Stimulated activated CD8-positive, alpha-beta memory T cell treated with anti-CD3 and anti-CD28 coated beads, Interleukin-2, amount 100 ng/mL, for 1 hour (primary cell): ENCODE measurements at places on chromosomes 1 and 21.

DNA sequence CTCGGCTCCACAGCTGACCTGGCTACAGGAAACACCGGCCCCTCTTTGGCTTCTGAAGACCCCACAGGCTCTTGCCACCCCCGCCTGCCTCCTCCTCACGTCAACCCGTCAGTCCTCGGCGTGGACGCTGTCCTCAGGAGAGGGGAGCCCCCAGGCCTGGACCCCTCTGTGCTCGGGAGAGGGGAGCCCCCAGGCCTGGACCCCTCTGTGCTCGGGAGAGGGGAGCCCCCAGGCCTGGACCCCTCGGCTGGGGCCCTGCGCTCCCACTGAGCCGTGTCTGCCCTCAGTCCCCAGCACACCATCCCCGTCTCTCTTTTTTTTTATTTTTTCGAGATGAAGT, 26.0 kb upstream of the C1orf159 start:
- DNase-seq, result no peak

DNA sequence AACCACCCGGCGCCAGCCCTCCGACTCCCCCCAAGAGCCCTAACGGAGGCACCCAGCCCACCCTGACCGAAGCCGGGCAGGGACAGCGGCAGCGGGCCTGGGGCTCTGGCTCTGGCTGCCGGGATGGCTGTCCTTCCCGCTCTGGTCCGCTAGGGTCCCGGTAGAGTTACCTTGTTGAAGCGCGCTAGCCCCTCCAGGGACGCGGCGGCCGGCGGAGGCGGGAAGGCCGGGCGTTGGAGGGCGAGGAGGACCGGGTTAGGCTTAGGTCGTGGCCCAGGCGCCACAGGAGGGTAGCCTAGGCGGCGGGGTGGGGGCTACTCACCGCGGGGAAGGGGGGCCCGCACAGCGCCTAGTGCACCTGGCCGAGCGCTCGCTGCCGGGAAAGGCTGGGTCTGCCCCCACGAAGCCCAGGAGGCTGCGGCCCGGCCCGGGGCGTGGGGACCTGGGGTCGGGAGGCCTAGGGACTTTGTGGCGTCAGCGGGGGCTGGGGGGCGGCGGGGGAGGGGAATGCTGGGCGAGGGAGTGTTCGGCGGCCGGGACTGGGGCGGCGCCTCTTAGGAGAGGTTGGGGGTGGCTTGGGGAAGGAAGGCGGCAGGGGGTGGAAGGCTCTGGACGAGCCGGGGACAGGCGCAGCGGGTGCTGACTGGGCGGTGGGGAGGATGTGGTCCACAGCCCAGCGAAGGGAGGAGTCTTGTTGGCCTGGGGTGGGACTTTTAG, at the start of gene TRIM17:
Gene TRIM17 (minus strand): TSS at position 645 of the 717 bp plus-strand sequence. CDS start 1,789 bp downstream, outside the sequence.
- DNase-seq, result no peak

DNA sequence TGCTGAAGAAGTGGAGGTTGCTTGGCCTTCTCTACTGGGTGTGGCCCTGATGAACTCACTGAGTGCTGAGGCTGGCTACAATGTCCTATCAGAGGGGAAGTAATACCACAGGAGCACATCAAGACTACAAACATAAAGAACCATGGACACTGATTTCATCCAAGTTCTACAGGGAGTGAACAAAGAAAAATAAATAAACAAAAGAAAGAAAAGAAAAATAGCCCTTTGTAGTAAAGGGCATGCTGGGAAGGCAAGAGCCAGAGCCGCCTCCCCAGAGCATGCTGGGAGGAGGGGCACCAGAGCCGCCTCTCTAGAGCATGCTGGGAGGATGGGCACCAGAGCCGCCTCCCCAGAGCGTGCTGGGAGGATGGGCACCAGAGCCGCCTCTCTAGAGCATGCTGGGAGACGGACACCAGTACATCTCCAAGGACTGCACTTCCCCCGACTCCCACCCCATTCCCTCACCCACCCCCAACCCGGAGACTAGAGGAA, 65.9 kb downstream of the LAMC2 start:
- DNase-seq, result no peak

DNA sequence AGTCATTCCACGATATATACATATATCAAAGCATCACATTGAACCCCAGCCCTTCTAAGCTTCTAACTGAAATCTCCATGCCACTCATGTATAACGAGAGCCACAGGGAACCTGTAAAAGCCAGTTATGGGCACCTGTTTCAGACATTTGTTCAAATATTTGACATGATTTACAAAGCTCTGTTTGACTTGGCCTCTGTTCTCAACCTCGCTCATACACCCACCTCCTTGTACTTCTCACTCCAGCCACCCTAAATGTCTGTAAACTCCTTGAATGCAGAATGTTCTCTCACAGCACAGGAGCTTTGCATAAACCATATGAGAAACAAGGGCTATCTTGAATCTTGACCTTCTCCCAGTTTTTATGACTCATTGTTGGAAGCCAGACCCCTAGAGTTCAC, 36.9 kb upstream of the CD2 start:
- no peak for DNase-seq

DNA sequence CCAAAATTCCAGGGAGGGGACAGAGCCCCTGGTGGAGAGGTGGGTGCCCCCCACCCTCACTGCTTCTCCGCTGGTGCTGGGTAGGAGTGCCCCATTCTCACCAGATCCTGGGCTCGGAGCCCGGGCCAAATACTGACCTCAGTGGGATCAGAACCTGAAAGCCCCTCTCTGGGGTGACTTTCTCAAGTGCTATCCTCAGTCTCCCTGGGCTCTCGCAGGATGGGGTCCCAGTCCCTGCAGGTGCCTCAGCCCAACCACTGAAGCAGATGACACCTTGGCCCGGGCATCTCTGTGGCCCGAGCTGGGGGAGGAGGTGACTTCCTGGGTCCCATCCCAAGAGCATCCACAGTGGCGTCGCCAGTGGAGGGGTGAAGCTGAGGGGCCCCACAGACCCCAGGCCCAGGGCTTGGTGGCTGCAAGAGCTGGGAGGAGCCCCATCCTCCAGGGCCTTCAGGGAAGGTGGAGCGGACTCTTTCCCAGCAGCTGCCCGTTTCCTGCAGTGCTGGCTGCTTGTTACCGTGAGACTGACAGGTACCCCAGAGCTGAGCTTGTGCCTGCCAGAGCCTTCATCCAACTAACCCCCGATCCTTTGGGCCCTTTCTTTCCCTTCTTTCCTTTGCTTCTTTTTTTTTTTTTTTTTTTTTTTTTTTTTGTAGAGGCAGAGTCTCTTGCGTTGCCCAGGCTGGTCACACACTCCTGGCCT, 3.9 kb upstream of the FNDC10 start:
- no peak for DNase-seq

- no peak for DNase-seq
Measured at GRCh38 chr1:31485166-31485565, 72.2 kb downstream of the SERINC2 start.

DNA sequence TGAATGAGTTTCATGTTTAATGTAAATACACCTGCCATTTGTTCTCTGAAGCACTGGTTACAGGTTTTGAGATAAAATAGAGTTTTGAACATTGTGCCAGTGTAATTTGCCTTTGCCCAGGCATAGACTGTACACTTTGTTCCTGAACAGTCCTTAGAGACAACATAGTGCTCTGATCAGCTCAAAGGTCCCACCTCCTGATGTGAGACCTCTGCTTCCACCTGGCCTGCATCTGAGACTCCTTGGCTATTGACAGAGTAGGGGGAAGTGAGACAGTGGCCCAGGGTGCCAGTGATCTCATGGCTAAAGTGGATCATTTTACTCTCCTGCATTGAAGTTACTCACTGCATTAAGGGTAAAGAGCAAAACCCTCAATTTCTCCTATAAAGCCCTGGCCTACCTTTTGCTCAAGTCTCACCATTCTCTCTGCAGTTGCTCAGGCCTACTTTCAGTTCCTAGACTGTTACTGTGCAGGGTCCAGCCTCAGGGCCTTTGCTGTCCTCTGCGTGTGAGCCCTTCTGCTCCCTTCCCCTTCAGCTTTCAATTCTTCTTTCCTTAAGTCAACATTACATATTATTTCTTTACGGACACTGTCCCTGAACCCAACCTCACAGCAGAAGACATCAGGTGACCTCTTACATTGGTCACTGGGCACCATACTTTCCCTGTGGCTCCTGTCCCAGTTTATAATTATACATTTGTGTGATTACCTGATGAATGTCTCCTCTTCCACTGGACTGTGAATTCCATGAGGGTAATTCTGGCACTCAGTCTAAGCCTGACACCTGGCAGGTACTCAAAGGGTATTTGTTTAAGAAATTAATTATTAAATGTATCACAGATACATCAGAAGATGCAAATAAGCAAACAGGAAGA, 142.9 kb downstream of the ROR1 start:
- no peak for DNase-seq

- DNase-seq, result no peak
Measured at GRCh38 chr1:10720635-10721034, 75.8 kb downstream of the CASZ1 start.

- no peak for DNase-seq
Measured at GRCh38 chr1:245797592-245798348, 643.0 kb downstream of the KIF26B start.

DNA sequence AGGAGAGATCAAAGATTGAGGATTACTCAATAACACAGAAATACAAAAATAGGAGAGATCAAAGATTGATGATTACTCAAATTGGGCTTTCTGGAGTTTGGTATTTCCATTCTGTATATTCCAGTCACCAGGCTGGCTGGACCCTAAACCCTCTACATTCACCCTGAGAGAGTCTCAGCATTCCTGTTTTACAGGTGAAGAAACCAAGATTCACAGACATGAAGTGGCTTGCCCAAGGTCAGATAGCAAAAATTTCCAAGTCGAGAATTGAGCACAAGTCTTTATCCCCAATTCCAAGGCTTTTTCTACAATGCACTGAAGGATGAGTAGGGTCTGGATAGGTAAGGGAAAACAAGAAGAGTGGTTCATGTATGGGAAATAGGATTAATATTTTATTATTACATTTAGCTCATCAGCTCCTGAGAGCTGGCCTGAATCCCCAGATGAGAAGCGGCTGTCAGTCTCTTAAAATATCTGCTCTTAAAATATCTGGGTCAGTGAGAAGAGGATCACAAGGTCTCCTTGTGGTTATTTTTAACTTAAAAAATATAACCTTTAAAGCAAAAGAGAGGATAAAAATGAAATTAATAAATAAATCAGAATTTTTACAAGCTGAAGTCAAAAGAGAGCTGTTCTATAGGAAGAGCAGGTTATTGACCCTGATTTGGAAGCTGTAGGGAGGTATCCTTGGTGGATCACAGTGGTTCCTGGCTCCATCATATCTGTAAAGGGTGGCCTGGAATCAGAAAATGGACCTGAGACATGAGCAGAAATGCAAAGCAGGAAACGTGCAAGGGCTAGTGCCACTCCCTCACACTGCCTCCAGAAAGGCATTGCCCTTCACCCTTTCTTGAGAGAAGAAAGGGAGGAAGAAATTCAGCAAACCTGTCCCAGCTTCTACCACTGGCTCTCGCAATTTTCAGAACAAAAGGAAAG, 29.1 kb upstream of the SEC16B start:
- DNase-seq, result no peak

- DNase-seq, result no peak
Measured at GRCh38 chr1:118636004-118636403, 352.1 kb downstream of the TBX15 start.

GRCh38 chr1:228399531-228400236, 7.0 kb downstream of the TRIM11 start:
- DNase-seq, result no peak

GRCh38 chr1:36448530-36449056, 1.7 kb downstream of the OSCP1 start:
- no peak for DNase-seq

GRCh38 chr1:157304271-157304670, 166.1 kb upstream of the ETV3 start:
- DNase-seq, result no peak

- DNase-seq, result no peak
Measured at GRCh38 chr1:21247892-21248715, 42.2 kb downstream of the ECE1 start.

GRCh38 chr1:206651958-206652890, 16.9 kb downstream of the DYRK3 start:
- DNase-seq, result no peak

DNA sequence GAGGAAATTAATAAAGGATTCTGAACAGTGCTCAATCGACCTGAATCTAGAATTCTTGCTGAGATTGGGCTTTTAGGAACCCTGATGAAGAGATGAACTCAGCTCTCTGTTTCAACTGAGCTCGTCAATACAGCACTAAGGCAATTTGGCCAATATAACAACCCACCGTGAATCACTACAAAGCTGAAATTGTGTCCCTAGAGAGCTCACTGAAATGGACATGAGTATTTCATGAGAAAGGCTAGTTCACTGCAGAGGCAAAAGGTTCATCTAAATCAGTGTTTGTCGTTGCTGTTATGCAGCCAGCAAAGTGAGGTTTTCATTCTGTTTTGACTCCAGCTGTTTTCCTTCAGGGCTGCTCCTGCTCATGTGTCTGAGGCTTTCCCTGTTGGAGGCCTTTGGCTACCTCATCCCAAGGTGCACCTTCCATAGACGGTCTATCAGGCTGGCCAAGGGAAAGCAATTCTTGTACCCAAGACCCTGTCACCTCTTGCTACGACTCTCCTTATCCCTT, 83.5 kb downstream of the URB2 start:
- DNase-seq, result no peak

GRCh38 chr1:12015499-12015898, 3.8 kb upstream of the MIIP start:
- DNase-seq, result no peak

- DNase-seq, result no peak
Measured at GRCh38 chr1:240946926-240947325, 335.0 kb upstream of the GREM2 start.

GRCh38 chr1:173453982-173454381, 23.2 kb upstream of the PRDX6 start:
- DNase-seq, result no peak

- no peak for DNase-seq
Measured at GRCh38 chr1:19877181-19877750, 4.9 kb upstream of the OTUD3 start.

DNA sequence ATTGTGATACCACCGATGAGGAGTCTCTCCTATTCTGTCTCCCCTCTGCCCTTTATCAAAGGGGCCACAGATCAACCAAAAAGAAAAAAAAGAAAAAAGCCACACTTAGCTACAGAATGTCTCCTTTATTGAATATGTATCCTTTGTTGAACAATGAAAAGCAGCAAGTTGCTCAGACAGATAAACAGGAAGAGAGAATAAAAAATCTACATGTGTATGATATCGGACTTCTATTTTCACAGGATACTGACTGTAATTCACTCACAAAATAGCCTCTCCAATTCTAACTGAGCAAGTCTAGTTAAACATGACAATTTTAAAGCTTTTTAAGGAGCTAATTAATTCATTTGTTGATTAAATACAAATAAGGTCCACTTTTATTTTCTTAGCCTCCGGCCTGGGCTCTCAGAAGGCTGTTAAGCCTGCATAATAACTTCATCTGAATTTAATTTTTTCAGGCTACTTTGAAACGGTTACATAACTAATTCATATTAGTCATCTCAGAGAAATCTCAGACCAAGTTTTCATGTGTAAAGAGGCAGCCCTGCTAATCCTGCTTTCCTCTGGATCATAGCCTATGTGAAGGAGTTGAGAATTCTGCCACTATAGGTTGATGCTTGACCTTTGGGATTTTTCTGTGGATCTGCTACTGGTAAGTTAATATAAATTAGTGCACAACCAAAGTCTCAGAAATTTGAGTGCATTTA, 304.1 kb upstream of the NR5A2 start:
- no peak for DNase-seq

DNA sequence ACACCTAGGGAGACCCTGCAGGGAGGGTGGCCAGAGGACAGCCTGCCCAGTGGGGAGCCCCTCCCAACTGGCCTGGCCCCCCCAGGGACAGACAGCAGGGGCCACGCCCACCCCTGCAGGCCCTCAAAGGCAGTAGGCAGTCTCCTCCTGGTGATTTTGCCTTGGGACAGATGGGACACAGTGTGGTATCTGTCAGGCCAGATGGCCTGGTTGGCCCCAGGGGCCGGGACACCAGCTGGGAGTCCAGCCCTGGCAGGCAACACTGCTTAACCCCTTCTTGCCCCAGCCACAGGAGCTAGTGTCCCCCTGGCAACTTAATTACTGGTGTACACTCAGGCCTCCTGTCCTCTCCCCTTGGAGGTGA, 17.8 kb downstream of the IFFO2 start:
- no peak for DNase-seq
